ENCODE measurements at places on chromosomes 16 and 17.

DNA sequence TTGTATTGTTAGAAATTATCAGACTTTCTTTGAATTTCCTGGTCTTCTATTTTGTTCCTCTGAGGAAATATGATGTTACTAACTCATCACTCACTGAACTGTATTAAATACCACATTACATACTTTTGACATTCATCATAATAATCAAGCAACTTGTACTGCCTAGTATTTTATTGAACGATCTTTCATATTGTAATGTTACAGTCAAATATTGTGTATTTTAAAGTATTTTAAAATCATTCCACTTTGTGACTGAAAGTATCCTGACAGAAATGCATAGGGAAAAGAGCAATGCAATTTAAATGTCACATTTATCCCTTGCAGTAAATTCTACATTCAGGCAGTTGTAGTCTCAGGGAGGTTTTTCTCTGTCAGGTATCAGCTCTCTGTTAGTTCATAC lies 1557.4 kb downstream of the CDH8 start:
- no peak for DNase-seq

GRCh38 chr17:50027172-50027880 lies 28.6 kb upstream of the ITGA3 start:
- DNase-seq: no peak

- peak; percentile 72 for DNase-seq
Observed at GRCh38 chr17:65027305-65027704, 29.2 kb downstream of the GNA13 start.

GRCh38 chr17:4438162-4438944 lies 4.6 kb downstream of the SPNS3 start:
- DNase-seq: no peak

GRCh38 chr17:45667591-45668171 lies 116.4 kb upstream of the CRHR1 start:
- DNase-seq: no peak

- no peak for DNase-seq
Observed at GRCh38 chr17:6392609-6393350, 42.1 kb downstream of the AIPL1 start.

DNA sequence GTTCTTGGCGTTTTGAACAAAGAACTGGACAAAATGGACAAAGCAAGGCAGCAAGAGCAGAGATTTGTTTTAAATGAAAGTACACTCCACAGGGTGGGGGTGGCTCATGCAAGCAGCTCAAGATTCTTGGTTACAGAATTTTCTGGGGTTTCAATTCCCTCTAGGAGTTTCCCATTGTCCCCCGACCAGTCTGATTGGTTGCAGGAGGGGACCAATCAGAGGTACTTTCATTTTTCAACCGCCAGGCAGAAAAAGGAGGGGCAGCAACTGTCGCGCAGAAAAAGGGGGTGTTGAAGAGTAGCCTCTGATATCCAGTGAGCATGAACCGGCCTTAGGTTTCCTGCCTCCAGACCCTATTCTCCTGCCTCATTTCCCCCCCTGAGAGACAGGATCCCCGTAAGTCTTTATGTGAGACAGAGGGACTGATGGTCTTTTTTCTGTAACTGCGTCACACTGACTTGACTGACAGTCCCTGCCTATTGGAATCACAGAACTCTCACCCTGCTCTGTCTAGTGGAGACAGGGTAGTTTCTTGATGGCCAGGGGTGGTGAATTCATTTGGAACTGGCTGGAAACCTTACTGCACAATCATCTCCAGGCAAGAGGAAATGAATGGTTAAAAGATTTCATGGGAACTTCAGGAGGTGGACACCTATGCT lies 59.4 kb upstream of the ALOX12 start:
- DNase-seq: peak; percentile 41

- no peak for DNase-seq
Observed at GRCh38 chr16:69651217-69651616, 75.1 kb downstream of the NQO1 start.

DNA sequence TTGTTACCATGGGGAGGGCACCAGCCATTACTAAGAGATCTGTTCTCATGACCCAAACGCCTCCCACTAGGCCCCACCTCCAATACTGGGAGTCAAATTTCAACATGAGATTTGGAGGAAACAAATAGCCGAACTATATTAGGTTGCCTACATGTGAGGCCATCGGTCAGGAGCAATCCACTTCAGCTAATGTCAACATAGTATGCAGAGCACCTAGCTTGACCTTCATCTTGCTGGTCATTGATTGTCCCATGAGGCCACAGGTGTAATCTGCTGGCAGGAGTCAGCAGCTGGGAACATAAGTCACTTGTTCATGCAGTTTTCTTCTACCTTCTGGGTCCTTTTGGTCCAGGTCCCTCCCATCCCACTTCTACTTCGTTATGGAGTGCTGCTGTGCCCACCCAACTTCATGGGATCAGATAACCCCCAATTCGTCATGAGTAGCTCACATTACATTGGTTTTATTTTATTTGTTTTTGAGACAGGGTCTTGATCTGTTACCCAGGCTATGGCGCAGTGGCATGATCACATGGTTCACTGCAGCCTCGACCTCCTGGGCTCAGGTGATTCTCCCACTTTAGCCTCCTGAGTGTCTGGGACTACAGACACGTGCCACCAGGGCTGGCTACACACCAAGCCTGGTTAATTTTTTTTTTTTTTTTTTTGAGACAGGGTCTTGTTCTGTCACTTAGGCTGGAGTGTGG lies 5.9 kb upstream of the KPNA2 start:
- DNase-seq: no peak

GRCh38 chr17:55426851-55427586 lies 5.4 kb upstream of the MMD start:
- DNase-seq: no peak

GRCh38 chr16:73890186-73891128 lies 406.2 kb upstream of the PSMD7 start:
- DNase-seq: no peak

DNA sequence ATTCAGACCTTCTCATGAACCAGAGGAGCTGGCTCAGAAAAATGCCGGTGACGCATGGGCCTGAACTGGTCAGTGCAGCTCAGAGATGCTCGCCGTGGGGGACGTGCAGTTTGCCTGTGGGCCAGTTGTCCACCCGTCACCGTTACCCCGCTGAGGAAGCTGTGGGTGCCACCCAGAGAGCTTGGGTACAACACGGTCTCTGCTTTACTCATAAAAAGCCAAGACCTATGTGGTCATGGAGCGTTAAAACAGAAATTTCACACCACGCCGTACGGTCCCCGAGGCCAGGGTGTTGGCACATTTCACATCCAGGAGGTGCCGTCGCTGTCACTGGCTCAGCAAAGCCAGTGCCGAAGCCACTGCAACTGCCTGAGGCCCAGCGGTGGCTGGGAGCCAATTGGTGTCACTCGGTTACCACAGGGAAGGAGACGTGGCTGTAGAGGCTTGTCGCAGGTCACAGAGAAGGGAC lies 120.9 kb downstream of the METRNL start:
- DNase-seq: peak; percentile 74

DNA sequence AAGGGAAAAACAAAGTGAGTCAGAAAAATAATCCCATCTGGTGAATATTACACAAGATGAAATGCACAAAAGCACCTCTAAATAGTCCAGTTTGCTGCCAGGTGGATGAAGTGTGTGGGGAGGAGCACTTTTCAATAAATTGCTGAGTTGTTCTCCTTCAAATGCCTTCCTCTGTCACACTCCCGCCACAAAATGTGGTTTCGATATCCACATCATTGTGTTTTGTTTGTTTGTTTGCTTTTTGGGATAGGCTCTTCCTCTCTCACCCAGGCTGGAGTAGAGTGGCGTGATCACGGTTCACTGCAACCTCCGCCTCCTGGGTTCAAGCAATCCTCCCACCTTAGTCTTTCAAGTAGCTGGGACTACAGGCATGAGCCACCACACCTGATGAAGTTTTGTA lies 24.6 kb upstream of the SHISA9 start:
- no peak for DNase-seq

- DNase-seq: no peak
Observed at GRCh38 chr17:2571523-2572303, 21.7 kb upstream of the PAFAH1B1 start.

- DNase-seq: no peak
Observed at GRCh38 chr17:30426292-30426691, 47.6 kb downstream of the CPD start.

GRCh38 chr16:88938119-88938776 lies 38.8 kb downstream of the CBFA2T3 start:
- DNase-seq: no peak

GRCh38 chr17:64177311-64178010 lies 47.5 kb upstream of the ERN1 start:
- no peak for DNase-seq

DNA sequence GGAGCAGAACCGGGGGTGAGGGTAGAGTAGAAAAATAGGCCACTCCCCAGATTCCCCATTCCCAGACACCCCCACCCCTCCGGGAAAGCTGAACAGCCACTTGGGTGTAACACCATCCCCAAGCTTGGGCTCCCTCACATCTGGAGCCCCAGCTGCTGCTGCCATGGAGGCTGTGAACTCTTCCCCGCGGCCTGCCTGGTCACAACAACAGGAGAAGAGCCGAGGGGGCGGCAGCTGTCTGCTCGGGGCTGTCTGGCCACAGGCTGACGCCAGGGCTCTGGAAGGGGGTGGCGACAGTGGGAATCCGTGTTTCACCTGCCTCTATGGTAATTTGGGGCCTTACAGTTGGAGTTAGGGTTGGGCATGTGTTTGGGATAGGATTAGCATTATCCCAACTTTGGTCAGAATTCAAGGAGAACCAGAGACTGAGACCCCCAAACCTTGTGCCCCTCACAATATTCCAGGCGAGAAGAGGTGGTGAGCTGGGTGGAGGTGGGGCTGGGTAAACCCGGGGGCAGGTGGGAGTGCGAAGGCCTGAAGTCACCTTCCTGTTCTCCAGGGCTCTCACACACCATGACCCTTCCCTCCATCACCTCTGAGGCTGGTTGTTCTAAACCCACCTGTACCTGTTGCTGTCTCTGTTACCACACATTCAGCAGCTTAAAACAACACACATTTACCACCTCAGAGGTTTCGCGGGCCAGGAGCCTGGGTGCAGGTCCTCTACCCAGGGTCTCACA lies 29.7 kb upstream of the NXPH3 start:
- DNase-seq: no peak
